ENCODE measurements at places on chromosomes 4 and X.

DNA sequence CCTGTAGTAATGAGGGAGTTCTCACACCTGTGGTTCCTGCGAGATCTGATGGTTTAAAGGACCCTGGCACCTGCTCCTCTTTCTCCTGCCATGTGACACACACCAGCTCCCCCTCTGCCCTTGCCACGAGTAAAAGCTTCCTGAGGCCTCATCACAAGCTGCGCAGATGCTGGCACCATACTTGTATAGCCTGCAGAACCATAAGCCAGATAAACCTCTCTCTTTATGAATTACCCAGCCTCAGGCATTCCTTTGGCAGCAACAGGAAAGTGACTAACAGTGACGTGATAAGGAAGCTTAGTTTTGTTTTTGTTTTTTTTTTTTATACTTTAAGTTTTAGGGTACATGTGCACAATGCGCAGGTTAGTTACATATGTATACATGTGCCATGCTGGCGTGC, 130.9 kb downstream of the AFAP1 start:
- DNase-seq, result no peak

GRCh38 chrX:128250621-128251020, 198.4 kb upstream of the ACTRT1 start:
- no peak for DNase-seq

- no peak for DNase-seq
Observed at GRCh38 chrX:102650903-102651241, 411 bp upstream of the GPRASP1 start.

DNA sequence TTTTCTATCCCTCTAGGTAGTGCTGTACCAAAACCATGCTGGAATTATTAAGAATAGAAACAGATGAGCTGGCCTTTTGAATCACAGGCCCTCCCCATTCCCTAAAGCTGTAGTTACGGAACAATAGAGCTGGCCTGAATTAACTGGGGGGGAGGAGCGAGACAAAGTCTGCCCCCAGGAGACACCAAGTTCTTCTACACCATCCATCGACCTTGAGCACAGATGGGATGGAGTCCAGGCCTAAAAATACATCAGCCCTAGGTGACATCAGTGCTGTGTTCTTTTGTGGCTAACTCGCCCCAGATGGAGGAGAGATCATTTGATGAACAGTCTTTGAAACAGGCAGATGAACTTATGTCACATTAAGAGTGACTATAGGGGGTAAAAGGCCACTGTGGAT, 49.6 kb downstream of the LHFPL1 start:
- no peak for DNase-seq

GRCh38 chrX:47483306-47484268, 565 bp upstream of the ZNF41 start:
- DNase-seq, result no peak

GRCh38 chr4:120555058-120555457, 367.5 kb downstream of the PRDM5 start:
- no peak for DNase-seq

DNA sequence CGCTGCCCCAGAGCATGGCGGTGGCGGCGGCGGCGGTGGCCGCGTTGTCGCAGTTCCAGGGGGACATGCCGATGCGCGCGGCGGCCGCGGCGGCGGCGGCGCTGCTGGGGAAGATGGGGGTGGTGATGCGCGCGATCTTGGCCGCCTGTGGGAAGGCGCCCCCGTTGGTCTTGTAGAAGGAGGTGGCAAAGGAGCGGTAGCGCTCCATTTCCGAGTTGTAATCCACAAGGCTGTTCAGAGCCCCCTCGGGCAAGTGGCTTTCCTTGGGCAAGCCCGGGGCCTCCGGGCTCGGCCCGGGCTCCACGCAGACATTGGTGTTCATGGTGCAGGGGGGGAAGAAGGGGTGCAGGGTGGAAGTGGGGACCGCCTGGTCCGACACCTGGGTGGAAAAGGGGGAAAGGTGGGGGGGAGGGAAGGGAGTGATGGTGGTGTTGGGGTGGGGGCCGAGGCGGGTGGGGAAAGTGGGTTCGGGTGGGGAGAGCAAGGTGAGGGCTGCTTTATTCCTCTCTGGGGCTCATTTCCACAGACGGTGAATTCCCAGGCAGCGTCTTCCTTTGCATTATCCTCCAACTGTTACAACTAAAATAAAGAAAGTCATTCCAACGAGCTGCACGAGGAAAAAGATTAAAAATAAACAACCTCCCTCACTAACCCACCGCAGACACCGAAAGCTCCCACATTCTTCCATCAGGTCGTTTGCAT, 3.1 kb downstream of the CXXC4 start:
- no peak for DNase-seq

- peak; percentile 88 for DNase-seq
Observed at GRCh38 chrX:104165894-104166734, at the start of gene FAM199X. Gene FAM199X (plus strand): TSS chrX:104166453. CDS start chrX:104166786, 333 bp downstream.

DNA sequence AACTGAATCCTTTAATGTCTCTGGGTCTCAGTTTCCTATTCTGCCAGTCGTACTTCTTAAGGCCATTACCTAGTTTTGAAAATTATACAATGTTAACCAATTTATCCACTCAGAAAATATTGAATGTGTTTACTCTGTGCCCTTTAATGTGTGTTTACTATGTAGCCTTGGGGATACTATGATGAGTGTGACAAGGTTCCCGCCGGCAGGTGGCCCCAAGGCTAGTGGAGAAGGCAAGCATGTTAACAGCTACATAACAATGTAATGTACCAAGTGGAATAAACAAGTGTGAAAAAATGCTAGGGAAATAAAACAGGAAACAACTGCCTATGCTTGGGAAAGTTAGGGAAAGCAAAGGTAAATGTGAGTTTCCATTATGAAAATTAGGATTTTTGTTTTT, 187.3 kb upstream of the MBNL3 start:
- DNase-seq, result no peak

- DNase-seq, result no peak
Observed at GRCh38 chrX:95383778-95384177, 1300.9 kb upstream of the DIAPH2 start.

All from CD4-positive, alpha-beta T cell treated with Interleukin-17A for 4 hours (primary cell).